ENCODE measurements at places on chromosomes 2 and 18. TPM values are rescaled to one million over a fixed set of nuclear protein-coding genes. Genes with fewer than 3 reads are reported as not detected.

Gene C2orf72
- polyA plus RNA-seq, result 4.3 TPM

Gene SDC1
- polyA plus RNA-seq, result 24.7 TPM

Gene KIF5C
- polyA plus RNA-seq, result 4.2 TPM

DNA sequence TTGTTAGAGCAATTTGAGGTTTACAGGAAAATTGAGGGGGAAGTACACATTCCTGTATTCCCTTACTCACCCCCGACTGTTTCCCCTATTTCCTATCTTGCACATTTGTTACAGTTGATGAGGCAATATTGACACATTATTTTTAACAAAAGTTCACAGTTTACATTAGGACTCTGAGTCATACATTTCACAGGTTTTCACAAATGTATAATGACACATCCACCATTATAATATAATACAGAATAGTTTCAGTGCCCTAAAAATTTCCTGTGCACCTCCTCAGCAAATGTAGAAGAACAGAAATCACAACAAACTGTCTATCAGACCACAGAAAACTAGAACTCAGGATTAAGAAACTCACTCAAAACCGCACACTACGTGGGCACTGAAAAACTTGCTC lies 160.6 kb upstream of the RMP24 start:
- DNase-seq, result no peak
